Activated T-cell treated with anti-CD3 and anti-CD28 coated beads, Interleukin-2, amount 50 U/mL, for 72 hours (primary cell): ENCODE measurements at places on chromosomes 1 and 21. TPM values are rescaled to one million over a fixed set of nuclear protein-coding genes. Genes with fewer than 3 reads are reported as not detected.

GRCh38 chr21:14957836-14958235, 107.0 kb downstream of the NRIP1 start:
- H3K4me3 ChIP-seq: no peak overlapping the region
- H3K4me1 ChIP-seq: no peaks in the 10 kb centered on the region
- no peaks in the 10 kb centered on the region for H3K36me3 ChIP-seq
- DNase-seq: no peak
- no peak overlapping the region for H3K27ac ChIP-seq

DNA sequence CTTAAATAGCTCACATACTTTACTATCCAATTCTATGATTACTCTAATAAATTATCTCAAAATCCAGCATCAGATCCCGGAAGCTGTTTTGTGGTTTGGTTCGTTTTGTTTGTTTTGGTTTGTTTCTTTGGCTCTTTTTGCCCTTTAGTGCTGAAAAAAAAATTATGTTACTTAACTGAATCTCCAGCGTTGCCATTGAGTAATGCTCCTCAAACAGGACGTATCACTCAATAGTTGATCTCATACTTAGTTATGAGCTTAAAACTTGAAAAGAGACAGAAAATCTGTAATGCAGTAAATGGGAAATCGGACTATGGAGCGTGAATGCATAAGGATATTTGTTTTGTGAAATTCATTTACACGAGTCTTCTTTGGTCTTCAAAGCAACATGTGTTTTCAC, 533.8 kb upstream of the TMPRSS15 start:
- no peak for DNase-seq
- H3K27me3 ChIP-seq: no peaks in the 10 kb centered on the region
- H3K27ac ChIP-seq: no peak overlapping the region
- no peaks in the 10 kb centered on the region for H3K4me1 ChIP-seq

- H3K36me3 ChIP-seq: no peaks in the 10 kb centered on the region
- no peak overlapping the region for H3K27ac ChIP-seq
- H3K4me1 ChIP-seq: peaks cover 20% of the 10 kb centered on the region
- peak overlapping the region; percentile 63 for H3K4me3 ChIP-seq
- peaks cover 35% of the 10 kb centered on the region for H3K27me3 ChIP-seq
- DNase-seq: peak; percentile 79
Observed at GRCh38 chr1:223133824-223134435, 9.1 kb downstream of the TLR5 start.

DNA sequence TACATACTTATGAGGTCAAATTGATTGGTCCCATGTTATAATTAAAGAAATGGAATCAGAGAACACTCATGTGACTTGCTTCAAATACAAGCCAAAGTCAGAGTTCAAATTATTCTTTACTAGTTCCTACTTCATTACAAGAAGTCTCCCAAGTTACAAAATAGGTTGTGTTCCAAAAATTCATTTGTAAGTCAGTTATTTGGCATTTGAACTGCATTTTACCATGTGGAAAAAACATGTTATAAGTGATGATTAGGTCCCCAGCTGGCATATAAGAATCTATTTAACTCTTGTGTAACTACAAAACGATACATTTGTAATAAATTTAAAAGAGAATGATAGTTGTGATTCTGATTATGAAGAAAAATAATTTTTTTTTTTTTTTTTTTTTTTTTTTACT, 124.1 kb downstream of the DISP1 start:
- H3K4me1 ChIP-seq: no peaks in the 10 kb centered on the region
- DNase-seq: no peak
- H3K4me3 ChIP-seq: no peak overlapping the region
- H3K36me3 ChIP-seq: no peaks in the 10 kb centered on the region

The TSPEAR gene
- not detected for total RNA-seq

The SPEN gene
- 56.9 TPM for total RNA-seq

DNA sequence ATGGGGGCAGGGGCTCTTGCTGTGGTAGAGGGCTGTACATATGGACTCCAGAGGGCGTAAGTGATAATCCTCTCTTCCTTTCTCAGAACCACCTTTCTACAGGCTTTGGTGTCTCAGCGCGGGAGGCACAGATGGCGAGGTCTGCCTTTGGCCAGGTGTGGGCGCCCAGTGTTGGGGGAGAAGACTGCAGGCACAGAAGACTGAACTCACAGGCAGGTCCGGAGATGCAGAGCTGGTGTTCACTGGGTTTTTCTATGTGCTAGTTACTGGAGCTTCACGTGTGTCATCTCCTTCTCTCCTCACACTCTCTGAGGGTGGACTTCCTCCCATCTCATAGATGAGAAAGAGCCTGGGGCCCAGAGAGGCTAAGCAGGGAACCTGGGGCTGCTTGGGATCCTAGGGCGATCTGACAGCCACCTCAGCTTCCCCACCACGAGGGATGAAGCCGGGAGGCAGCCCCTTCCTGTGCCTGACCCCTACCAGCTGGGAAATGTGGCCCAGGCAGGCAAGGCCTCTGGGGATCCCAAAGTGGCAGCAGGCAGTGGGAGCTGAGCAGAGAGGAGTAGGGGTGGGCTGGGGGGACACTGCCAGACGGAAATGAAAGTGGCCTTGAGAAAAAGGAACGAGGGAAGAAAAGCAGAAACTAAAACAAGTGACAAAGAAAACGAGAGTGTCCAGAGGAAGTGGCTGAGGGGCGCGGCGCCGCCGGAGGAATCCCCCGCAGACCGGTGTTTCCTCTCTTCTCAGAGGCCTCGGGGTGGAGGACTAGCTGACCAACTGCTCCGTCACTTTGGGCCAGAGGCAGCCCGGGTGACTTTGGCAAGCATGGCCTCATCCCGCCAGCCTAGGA, 191.6 kb downstream of the HIVEP3 start:
- H3K27me3 ChIP-seq: no peaks in the 10 kb centered on the region
- peak overlapping the region; percentile 80 for H3K27ac ChIP-seq
- peak overlapping the region; percentile 80 for H3K4me3 ChIP-seq
- H3K36me3 ChIP-seq: no peaks in the 10 kb centered on the region
- peak; percentile 53 for DNase-seq

DNA sequence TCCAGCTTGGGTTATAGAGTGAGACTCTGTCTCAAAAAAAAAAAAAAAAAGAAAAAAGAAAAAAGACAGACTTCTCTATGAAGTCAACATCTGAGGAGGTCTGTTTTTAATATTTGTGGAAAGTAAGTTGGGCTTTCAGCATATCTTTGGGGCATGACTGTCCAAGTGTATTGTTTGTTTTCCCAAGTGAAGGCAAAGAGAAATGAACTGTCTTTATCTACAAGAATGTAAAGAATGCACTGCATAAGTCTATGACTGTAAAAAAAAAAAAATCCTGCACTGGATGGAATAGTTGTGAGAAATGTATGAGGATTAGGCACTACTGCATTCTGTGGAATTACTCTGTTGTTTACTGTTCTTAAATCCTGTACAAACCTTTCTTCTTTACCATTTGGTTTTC, 45.6 kb upstream of the TMEM61 start:
- no peak for DNase-seq
- no peak overlapping the region for H3K27ac ChIP-seq
- peaks cover 7% of the 10 kb centered on the region for H3K4me1 ChIP-seq
- H3K4me3 ChIP-seq: no peak overlapping the region
- no peaks in the 10 kb centered on the region for H3K27me3 ChIP-seq
- no peaks in the 10 kb centered on the region for H3K36me3 ChIP-seq

GRCh38 chr1:214155987-214156625, 124.9 kb upstream of the SMYD2 start:
- peaks cover 24% of the 10 kb centered on the region for H3K27me3 ChIP-seq
- no peaks in the 10 kb centered on the region for H3K36me3 ChIP-seq
- no peak overlapping the region for H3K27ac ChIP-seq
- no peak for DNase-seq

GRCh38 chr1:35394386-35394785, 125.9 kb downstream of the ZMYM4 start:
- H3K27ac ChIP-seq: no peak overlapping the region
- H3K36me3 ChIP-seq: peaks cover 21% of the 10 kb centered on the region
- H3K4me3 ChIP-seq: no peak overlapping the region
- H3K4me1 ChIP-seq: peaks cover 10% of the 10 kb centered on the region
- no peak for DNase-seq
- H3K27me3 ChIP-seq: no peaks in the 10 kb centered on the region

- H3K4me3 ChIP-seq: peak overlapping the region; percentile 95
- no peaks in the 10 kb centered on the region for H3K27me3 ChIP-seq
- peak overlapping the region; percentile 92 for H3K27ac ChIP-seq
Observed at GRCh38 chr1:6198646-6199297, 623 bp downstream of the RPL22 start.

The CENPL gene
- total RNA-seq: 38.3 TPM

DNA sequence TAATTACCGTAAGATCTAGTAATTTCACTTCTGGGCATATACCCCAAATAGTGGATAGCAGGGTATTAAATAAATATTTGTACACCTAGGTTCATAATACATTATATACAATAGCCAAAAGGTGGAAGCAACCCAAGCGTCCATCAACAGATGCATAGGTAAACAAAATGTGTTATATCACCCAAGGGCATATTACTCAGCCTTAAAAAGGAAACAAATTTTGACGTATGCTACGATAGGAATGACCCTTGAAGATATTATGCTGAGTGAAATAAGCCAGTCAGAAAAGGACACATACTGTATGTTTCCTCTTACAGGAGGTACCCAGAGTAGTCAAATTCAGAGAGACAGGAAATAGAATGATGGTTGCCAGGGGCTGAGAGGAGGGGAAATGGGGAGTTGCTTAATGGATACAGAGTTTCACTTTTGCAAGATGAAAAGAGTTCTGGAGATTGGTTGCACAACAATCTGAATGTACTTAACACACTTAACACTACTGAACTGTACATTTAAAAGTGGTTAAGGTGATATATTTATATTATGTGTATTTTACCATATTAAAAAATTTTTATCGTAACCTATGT, 36.6 kb upstream of the KCTD3 start:
- DNase-seq: no peak
- no peak overlapping the region for H3K4me3 ChIP-seq
- peaks cover 14% of the 10 kb centered on the region for H3K27me3 ChIP-seq
- no peak overlapping the region for H3K27ac ChIP-seq

The GBP2 gene
- total RNA-seq: 356 TPM

DNA sequence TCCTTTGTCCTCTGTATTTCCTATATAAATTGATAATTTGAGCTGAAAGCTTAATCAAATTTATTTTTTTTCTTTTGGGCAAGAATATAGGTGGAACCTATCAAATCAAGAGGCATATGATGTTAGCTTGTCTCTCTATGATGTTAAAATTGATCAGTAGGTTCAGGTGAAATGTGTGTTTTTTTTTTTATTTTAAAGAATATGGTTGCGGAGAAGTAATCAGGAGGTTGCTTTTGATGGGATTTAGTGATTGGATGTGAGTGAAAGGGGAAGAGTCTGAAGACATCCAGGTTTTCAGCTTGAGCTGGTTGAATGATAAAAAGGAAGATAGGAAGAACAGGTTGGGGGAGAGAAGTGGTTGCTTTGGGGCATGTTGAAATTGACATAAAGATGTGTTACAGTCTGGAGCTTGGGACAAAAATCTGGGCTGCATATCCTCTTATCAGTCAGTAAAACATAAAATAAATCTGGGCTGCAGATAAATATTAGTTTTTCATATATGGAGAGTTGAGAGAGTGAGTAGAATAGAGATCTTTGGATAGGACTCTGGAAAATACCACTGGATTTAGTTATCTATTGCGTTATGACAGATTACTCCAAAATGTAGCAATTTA, 5.1 kb downstream of the OSBPL9 start:
- peak overlapping the region; percentile 28 for H3K27ac ChIP-seq
- peaks cover 1% of the 10 kb centered on the region for H3K36me3 ChIP-seq
- peaks cover 29% of the 10 kb centered on the region for H3K4me1 ChIP-seq
- no peak for DNase-seq
- no peak overlapping the region for H3K4me3 ChIP-seq

GRCh38 chr1:156652131-156652991, 10.4 kb downstream of the BCAN start:
- H3K27ac ChIP-seq: no peak overlapping the region
- DNase-seq: no peak
- no peaks in the 10 kb centered on the region for H3K36me3 ChIP-seq

DNA sequence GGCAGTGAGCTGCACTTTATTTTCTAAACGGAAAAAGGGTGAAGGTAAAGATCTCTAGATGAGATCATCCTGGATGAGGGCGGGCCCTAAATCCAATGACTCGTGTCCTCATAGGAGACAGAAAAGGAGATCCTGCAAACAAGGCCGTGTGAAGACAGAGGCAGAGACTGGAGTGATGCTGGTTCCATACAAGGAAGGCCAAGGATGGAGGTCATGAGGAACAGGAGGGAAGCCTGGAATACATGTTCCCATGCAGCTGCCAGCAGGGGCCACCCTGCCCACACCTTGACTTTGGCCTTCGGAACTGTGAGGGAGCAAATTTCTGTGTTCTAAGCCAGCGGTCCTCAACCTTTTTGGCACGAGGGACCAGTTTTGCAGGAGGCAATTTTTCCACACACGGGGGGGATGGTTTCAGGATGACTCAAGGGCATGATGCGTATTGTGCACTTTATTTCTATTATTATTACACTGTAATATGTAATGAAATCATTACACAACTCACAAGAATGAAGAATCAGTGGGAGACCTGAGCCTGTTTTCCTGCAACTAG, 94.3 kb downstream of the PSMG1 start:
- no peaks in the 10 kb centered on the region for H3K27me3 ChIP-seq
- no peak overlapping the region for H3K27ac ChIP-seq

DNA sequence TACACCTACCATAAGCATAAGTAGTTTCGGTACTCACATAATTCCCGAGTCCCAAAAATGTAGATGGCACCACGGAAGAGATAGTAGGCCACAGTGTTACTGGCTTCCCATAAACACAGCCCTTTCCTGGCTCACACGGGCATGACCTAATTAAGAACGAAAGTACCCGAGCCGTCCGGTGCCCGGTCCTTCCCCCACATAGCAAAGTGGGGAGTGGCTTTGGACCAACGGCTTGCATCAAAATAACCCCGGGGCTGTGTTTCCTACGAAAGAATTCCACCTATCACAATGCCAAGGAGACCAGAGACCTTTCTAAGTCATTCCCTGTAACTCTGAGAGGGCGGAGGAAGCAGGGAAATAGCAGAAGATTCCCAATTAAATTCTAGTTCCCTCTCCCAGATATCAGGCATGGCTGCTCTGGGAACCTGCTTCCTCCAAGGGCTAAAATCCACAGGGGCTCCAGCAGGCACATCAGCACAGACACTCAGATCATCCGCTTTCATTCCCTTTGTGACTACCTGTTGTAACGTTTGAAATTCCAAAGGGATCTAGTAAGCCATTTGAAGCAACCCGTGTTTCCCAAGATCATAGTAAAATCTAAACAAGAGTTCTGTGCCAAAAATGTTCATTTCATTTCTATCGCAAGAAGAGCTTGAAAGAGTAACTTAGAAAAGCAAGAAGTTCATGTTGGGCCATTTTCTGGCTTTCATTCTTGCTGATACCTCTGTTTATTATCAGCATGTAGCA, at the start of gene TMPRSS3:
TSS of gene TMPRSS3 (minus strand) at position 148 of the 747 bp plus-strand sequence. CDS start 635 bp downstream, outside the sequence.
- H3K27ac ChIP-seq: peak within 1 kb of the TSS; percentile 44
- no peak within 1 kb of the TSS for H3K4me3 ChIP-seq
- peaks cover 20% of the 10 kb centered on the region for H3K36me3 ChIP-seq
- DNase-seq: no peak
- no peaks in the 10 kb centered on the region for H3K27me3 ChIP-seq
